ENCODE measurements at places on chromosomes 13 and 19.
A peak's percentile ranks its signal among the peaks of the same experiment; 100 is the strongest.

DNA sequence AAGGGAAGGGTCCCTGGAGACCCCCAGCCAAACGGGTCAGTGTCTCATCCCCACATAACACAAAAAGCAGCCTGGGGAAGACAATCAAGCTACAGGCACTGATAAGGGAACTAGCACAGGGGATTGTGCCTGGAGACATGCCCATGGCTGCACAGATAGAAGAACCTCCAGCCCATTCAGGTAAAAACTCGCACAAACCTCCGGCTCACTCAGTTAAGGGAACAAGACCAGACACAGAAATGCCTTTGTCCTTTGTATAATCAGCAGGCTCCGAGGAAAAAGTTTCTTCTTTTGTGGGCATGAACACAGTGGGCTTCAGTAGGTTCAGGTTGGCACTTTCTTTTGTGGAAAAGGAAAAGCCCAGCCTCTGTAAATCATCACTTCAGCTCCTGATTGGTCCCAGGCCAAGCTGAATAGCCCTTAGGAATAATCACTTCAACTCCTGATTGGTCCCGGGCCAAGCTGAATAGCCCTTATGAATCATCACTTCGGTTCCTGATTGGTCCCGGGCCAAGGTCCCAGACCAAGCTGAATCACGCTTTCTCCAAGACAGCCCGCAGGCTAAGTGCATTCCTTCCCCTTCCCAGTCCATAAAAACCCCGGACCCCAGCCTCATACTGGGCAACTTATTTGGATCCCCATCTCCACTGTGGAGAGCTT, 5.0 kb upstream of the ZNF230 start:
- no peak for DNase-seq

GRCh38 chr13:20824762-20825476, 51.2 kb upstream of the EEF1AKMT1 start:
- DNase-seq, result no peak

DNA sequence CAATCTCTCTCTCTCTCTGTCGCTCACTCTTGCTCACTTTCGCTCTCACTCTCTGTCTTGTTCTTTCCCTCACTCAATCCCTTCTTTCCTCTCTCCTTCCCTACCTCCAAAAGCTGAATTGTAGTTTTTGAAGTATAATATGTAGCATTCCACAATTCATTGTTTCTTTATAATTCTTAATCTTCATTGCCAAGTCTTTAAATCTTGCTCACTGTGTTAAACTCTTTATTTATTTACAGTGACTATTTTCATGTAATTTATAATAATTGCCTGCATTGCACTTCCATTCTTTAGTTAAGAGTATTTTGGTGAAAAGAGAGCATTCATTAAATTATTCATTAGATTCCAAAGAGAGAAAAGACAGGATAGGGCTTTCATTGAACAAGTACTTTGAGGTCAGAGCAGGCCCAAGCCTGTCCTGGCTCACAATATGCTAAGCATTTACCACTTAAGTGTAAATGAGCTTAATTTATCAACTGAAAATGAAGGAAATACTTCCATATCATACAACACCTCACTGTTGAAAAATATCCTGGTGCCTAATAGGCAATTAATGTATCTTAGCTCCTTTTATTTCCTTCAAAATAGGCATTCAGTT, 257.4 kb upstream of the SLITRK1 start:
- no peak for DNase-seq

- DNase-seq, result peak; percentile 33
These were observed at the start of gene ZIC2 for GRCh38 chr13:99981735-99982035. Gene ZIC2, plus strand, starts transcription at chr13:99981784. Its CDS starts 281 bp downstream, at chr13:99982065.

DNA sequence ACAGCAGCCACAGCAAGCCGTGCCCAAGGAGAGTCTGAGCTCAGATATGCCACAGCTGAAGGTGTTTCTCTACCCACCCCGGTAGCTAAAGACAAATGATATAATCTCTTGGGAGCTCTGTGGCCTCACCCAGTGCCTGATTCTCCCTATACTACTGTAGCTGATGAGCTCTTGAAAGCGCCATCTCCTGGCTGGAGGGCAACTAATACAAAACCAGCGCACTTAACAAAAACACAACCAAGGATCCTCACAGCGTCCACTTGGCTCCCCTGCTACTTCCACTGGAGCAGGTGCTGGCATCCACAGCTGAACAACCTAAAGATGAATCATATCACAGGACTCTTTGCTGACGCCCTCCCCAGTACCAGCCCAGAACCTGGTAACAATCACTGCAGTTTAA, 1212.0 kb downstream of the PCDH17 start:
- no peak for DNase-seq

DNA sequence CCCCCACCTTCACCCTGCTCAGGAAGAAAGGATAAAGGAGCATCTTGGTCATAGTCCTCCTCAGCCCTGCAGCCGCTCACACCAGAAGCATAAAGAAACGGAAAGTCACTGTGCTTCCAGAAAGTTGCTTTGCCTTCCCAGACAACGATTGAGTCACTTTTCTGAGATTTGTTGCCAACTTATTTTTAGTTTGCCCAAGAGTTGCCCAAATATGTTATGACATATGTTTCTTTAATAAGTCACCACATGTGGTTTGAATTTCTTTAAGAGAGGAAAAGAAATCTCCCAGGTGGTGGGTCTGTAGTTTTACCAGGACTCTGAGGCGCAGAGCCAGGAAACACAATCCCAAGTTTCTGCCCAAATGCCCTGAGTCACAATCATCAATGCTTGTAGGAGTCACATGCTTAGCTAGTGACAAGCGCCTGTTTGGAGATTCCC, 63.4 kb upstream of the LRCH1 start:
- no peak for DNase-seq

- no peak for DNase-seq
These were observed 777.0 kb upstream of the SLITRK1 start for GRCh38 chr13:84659359-84659661.
